Muscle of arm (tissue), 14 donors: ENCODE measurements at places on chromosomes 2 and 18.

DNA sequence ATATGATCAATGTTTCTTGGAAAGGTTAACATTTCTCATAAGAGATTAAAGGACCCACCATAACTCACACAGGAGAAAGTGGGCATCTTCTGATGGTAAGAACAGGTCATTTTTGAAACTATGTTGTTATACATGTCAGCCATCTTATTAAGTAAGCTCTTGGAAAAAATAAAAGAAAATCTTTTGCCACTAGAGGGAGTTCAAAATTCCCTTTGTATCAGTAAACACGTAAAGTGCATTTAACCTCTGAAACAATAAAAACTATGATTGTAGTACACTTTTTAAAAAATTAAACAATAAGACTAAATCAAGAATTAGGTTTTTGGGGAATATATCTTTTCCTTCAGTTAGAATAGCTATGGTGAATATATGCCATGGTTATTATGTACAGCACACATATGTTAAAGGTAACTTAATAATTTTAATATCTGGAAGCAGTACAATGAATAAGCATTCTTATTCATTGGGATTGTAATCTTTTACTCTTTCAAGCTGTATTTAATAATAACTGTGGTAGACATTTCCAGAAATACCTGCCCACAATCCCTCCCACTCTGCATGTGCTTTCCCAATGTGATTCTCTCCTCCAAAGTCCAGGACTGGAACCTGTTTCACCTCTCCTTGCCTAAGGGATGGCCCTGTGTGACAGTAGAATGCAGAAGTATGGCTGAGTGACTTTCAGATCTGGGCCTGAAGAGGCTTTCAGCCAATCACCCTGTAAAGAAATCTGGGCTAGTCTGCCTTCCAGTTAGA is 64.2 kb downstream of the RBMS1 start:
- DNase-seq: no peak

- DNase-seq: peak; percentile 88
These were observed at the start of gene MAP4K4 for GRCh38 chr2:101697124-101698013. MAP4K4 (plus strand) TSS chr2:101697707; CDS start chr2:101698081, 374 bp downstream.

DNA sequence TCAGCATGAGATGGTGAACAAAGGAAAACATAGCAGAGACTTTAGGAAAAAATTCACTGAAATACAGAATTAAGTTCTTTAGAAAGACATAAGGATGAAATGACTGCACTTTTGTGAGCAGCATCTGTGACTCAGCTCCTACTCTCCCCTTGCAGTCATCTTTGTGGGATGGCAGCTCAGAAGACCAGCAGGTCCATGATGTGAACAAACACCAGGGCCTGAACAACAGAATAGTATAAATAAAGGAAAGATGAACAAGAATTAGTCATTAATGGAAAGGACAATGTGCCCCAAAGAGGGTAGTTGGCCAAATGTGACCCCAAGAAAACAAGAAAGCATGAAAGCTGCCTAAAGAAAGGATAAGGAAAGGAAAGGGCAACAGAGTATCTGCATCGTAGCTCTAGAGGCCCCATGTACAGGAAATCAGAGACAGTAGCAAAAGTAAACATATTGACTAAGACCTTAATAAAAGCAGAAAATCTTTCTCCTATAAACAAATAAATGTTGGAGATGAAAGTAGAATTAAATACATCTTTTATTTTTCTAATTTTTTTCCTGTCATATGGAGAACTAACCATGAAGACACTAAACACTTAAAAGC is 318.0 kb downstream of the ZEB2 start:
- no peak for DNase-seq

DNA sequence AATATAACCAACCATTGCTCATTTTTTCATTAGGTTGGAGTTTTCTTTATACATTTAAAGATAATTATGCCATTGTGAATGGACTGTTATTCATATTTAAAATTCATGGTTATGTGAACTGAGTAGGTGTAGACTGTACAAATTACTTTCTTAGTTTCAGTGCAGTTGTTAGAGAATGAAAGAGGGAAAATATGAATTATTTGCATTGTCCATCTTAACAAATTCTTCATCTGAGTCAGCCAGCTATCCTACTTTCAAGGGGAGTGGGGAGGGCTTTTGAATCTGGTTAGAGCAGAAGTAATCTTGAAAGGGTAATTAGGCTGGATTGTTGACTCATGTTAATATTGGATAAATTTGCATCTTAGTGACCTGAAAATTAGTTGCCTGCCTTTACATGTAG is 212.0 kb downstream of the MCFD2 start:
- no peak for DNase-seq
